Anterior cingulate cortex (tissue), 58 donors: ENCODE measurements at places on chromosomes 11 and 22.

GRCh38 chr11:103608566-103608965 is 427.9 kb upstream of the DDI1 start:
- DNase-seq: no peak

- DNase-seq: no peak
These were observed 14.8 kb downstream of the OR51E2 start for GRCh38 chr11:4682623-4683419.

GRCh38 chr11:102957953-102958352 is 2.4 kb upstream of the MMP13 start:
- no peak for DNase-seq

- DNase-seq: no peak
These were observed 73.8 kb upstream of the GAL start for GRCh38 chr11:68610452-68611116.

DNA sequence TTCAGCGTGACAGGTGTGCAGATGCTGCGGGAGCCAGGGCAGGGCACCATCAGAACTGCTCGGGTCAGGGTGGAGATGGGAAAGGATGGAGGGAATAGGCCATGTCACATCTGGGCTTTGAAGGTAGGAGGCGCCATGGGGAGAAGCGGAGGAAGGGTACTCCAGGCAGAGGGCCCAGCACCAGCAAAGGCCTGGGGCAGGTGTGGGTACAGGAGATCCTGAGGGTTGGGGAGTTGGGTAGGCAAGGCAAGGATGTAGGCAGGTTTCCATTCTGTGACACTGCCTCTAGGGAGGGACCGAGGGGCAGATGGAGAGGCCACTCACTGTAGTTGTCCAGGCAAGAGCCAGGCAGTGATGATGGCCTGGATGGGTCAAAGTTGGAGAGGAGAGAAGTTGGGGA is 8.5 kb downstream of the EMID1 start:
- DNase-seq: no peak

- no peak for DNase-seq
These were observed 1.8 kb downstream of the GAS2 start for GRCh38 chr11:22668005-22668796.
